Hair follicular keratinocyte (primary cell): ENCODE measurements at places on chromosomes 3 and 15. TPM values are rescaled to one million over a fixed set of nuclear protein-coding genes. Genes with fewer than 3 reads are reported as not detected.

ADGRG7 gene
- not detected in 2 replicates for total RNA-seq

SPTBN5 gene
- 0.04 and 0.31 TPM in 2 replicates for total RNA-seq

PAK2 gene
- 29.6 and 33.9 TPM in 2 replicates for total RNA-seq

SPESP1 gene
- 8.0 and 9.2 TPM in 2 replicates for total RNA-seq
